ENCODE measurements at places on chromosomes 12 and 14.

DNA sequence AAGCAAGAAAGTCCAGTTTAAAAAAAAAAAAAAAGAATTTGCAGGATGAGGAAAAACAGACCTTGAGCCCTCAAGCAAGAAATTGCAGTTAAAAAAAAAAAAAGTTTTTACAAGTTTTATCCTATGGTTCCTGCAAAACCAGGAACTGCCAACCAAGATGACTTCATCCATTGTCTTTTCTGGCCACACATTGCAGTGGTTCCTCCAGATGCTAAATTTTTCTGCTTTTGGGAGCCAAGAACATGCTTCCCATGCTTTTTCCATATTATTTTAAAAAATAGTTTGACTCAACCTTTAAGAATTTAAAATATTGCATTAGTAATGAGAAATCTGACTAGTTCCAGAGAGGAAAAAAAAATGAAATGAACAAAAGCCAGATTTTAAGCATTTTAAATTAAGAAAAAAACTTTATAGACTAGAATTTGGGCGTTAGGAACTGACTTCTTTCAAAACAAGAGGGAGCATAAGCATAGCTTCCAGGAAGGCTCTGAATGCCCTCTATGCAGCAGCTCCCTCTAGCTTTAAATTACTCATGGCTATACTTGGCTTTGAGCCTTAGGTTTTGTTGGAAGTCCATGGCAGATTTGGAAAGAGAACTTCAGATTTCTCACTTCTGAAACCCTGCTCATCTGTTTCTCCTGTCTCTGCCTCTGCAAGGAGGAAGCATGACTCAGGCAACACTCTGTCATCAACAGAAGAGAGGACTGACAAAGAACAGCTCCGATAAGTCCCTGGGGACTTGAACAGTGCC lies 124.5 kb downstream of the GPR65 start:
- DNase-seq = no peak

GRCh38 chr14:36981832-36982529 lies 190.4 kb downstream of the SLC25A21 start:
- no peak for DNase-seq

DNA sequence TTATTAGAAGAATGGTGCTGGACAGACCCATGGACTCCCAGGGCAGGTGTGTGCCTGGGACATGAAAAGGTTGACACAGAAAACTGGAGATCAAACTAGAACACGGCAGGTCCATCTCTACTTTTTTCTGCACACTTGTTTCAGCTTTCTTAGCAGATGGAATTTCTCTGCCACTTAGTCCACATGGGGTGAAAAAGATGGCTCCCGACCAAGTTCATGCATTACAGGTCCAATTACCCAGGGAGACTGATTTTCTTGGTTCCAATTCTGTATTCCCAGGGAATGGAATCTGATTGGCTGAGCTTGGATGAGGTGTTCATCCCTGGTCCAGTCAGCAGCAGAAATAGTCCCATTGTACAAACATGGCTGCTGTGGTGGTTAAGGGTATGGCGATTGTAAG lies 238.9 kb upstream of the SRRM4 start:
- no peak for DNase-seq

GRCh38 chr14:105365681-105366080 lies 32.7 kb upstream of the TEX22 start:
- no peak for DNase-seq

Measured in activated T-cell treated with anti-CD3 and anti-CD28 coated beads, Interleukin-2, amount 50 U/mL, for 1 hour (primary cell).